Hematopoietic multipotent progenitor cell (in vitro differentiated cells): ENCODE measurements at places on chromosomes 3 and 15.
A peak's percentile ranks its signal among the peaks of the same experiment; 100 is the strongest.

- DNase-seq, result no peak
Measured at GRCh38 chr3:9280451-9281219, 31.2 kb upstream of the SRGAP3 start.

DNA sequence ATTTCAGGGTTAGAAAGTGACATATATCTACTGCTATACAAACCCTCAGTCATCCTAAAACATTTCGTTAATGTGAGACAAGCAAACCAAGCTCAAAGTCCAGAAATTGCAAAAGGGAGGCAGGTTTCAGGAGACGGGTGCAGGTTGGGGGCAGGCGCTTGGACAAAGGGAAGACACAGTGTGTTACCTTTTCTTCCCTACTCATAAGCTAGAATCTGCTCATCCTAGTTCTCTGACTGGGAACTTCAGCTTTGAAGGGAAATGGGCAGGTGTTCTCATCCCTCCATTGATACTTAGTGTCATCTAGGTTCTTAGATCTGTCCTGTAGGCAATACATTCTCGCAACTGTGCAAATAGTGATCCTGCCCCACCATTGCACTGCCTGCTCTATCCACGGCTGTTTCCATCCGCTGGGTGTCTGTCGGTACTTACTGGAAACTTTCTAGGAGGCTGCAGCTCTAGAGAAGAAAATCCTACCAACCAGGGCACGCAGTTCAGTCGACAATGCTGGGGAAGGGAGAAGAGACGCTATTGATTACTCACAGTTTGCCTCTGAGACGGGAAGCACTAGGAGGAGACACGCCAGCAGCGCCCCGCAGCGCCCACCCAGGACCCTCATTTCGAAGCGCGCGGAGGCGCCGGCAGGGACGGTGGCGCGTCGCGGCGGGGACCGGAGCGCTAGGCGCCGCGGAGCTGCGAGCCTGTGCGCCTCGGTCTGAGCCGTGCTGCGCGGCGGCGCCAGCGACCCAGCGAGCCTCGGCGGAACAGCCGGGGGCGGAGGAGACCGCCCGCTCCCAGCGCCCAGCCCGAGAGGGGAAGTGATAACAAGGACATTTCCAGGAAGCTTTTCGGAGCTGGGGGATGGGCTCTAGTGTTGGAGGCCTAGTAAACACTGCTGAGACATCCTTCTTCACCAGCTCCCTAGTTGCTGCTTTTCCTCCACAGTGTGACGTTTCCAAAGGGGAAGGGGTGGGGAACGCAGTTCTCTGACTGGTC is at the start of gene PROS1:
TSS of gene PROS1 (minus strand) at position 766 of the 996 bp plus-strand sequence. CDS start at position 619, 147 bp downstream.
- DNase-seq, result peak; percentile 19

- DNase-seq, result no peak
Measured at GRCh38 chr3:57706462-57706861, 13.6 kb upstream of the DENND6A start.

- no peak for DNase-seq
Measured at GRCh38 chr3:122215592-122216298, 32.3 kb downstream of the CASR start.

- no peak for DNase-seq
Measured at GRCh38 chr15:62928242-62928999, 114.1 kb upstream of the TPM1 start.

- no peak for DNase-seq
Measured at GRCh38 chr15:72147418-72147817, 29.2 kb downstream of the SENP8 start.

DNA sequence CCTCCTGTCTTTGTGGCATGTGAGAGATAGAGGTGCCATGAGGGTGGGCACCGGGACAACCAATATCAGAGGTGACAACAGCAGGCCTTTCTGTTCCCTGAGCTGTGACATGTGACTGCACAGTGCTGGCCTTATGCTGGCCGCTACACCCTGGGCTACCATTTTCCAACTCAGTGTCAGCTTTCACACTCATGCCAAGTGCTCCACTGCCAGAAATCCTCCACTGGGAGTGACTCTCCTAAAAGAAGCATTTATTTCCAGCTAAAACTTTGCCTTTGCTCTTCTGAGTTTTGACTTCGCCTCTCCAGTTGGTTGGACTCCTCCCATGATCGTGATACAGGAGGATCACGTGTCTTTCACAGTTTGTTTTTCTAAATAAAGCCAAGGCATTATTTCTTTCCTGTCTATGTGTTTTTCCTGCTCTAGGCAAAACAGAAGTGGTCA is 31.4 kb downstream of the CA12 start:
- DNase-seq, result no peak

GRCh38 chr3:169657351-169658124 is 6.0 kb downstream of the MECOM start:
- no peak for DNase-seq

DNA sequence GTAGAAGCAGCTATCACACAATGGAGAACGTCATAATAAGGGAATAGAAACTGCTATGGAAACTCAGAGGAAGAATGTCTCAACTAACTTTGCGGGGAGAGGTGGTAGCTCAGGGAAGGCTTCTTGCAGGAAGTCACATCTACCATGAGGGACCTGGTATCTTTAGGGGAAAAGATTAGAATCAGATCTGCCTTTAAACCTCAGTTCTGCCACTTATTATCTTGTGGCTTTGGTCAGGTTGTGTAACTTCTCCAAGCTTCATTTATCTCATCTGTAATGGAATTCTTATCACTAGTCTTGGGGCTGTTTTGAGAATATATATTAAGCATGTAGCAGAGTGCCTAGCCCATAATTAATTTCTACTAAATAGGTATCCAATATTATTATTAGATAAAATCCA is 46.4 kb upstream of the PRICKLE2 start:
- DNase-seq, result no peak

DNA sequence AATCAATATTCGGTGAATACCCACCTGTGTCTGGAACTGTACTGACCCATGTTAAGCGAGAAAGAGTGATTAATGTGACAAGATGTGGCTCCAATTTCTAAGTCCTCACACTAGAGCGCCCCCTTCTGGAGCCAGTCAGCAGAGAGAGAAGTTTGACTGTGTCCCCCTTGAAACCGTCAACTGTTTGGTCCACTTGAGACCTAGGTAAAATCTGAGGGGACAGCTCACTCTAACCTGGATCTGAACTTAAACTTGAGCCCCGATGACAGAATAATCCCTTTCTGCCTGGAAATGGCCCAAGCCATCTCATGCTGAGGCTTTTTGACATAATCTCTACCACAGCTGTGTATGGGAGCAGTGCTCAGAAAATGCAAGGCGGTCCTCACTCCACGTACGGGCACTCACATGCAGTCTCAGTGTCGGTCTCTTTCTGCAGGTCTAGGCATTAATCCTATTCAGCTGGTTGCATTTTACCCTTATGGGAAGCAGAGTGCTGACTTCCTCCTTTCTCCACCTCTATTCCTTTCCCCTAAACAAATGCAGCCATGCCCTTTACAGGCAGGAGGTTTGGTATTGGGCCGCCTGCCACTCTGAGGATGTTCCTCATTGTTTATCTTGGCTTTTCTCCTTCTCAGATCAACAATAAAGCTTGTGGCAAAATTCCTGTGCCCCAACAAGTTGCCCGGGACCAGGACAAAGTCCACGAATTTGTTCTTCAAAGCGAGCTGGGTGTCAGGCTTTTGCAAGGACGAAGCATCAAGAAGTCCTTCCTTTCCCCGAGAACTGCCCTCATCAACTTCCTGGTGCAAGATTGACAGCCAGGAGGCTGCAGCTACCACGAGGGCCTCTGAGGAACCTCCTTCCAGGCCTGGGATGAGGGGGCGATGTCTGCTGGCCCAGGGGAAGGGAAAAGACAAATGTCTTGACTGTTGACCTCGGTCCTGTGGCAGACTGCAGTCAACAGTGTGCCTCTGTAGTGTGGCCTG is 47.5 kb upstream of the LIMD1 start:
- no peak for DNase-seq

DNA sequence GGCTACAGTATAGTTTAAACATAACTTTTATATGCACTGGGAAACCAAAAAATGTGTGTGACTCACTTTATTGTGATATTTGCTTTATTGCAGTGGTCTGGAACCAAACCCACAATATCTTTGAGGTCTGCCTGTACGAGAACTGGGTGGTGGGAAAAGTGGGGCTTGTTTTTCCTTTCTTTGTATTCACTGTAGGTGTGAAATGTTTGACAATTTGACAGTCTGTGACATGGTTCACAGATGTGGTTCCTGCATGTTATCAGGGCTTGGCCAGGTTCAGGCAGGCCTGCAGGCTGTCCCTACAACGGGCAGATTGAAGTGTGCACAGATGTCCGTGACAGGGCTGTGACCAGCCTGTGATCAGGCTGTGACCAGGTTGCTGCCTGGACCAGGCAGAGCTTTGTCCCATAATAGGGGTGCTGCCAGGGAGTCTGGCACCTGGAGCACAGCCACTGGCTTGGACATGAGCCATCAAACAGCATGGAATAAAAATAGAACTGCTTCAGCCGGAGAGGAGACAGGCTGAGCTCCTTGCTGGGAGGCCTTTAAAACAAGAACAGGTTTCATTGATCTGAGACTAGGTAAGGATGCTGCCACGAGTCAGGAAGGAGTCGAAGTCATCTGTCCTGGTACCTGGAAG is 61.0 kb downstream of the KLF13 start:
- DNase-seq, result peak; percentile 33

DNA sequence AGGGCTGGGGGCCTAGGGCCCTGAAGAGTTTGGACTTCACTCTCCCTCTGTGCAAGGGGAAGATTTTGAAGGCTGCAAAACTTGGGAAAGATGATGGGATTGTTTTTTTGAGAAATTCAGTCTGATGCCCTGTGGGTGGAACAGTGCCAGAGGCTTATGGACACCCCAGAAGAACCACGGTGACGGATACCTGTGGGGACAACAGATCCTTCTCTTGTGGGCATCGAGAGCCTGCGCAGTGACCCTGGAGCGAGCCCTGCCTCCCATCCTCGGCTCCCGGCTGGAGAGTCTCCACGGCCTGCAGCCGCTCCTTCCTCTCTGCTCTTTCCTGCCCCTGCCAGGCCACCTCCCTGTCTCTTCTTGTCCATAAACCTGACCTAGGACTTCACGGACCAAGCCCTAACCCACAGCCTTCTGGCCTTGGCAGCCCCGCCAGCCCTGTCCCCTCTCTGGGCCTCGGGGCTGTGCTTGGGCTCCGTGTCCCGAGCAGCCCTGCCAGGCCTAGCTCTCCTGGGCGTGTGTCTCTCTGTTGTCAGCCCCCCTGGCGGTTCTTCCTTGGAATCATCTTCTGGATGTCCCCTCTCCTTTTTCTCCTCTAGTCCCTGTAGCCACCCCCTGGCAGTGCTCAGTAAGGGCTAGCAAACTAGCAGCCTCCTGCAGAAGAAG is 98.4 kb downstream of the VGLL4 start:
- DNase-seq, result no peak

GRCh38 chr15:63892794-63893441 is 59.2 kb upstream of the HERC1 start:
- DNase-seq, result peak; percentile 83

DNA sequence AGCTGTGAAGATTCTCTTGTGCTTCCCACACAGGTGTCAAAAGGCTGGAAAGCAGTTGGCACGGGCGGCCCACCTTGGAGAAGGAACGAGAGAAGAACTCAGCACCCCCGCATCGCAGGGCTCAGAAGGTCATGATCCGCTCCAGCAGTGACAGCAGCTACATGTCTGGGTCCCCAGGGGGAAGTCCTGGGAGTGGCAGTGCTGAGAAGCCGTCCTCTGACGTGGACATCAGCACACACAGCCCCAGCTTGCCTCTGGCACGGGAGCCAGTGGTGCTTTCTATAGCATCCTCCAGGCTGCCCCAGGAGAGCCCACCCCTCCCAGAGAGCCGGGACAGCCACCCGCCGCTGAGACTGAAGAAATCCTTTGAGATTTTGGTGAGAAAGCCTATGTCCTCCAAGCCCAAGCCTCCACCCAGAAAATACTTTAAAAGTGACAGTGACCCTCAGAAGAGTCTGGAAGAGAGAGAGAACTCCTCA is 31.4 kb downstream of the STARD5 start:
- DNase-seq, result no peak

- DNase-seq, result no peak
Measured at GRCh38 chr15:55402707-55403106, 5.5 kb downstream of the CCPG1 start.

DNA sequence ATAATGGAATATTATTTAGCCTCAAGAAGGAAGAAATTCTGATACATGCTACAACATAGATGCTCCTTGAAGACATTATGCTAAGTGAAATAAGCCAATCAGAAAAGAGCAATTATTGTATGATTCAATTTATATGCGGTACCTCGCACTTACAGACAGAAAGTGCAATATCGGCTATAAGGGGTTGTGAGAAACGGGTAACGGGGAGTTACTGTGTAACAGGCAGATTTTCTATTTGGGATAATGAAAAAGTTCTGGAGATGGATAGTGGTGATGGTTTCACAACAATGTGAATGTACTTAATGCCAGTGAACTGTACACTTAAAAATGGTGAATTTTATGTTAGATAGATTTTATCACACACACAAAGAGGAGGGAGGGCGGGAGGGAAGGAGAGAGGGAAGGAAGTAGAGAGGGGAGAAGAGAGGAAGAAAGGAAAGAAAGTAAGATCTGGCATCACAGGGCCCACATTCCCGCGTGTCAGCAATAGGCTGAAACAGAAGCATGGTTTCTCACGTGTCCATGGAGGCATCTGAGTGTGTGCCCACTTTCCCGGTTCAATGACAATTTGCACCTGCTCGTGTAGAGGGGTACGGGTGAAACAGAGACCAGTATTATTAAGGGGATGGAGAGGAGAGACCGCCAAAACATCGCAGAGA is 700 bp upstream of the BLM start:
- DNase-seq, result no peak

DNA sequence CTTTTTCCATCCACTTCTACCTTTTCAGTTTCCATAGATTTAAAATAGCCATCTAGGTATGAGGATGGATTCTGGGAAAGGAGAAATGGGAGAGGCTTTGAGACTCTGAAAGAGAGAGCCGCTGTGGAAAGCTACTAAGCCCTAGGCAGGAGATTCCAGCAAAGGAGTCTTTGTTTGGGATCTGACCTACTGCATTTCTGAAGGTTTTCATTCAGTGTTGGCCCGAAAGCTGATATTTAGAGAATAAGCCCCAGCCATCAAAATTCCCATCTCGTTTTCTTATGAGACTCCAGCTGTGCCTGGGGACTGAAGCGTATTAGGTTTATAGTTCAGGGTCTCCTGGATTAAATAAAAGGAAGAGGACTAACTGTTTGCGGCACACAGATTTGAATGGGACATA is 19.5 kb downstream of the LIPH start:
- DNase-seq, result no peak

DNA sequence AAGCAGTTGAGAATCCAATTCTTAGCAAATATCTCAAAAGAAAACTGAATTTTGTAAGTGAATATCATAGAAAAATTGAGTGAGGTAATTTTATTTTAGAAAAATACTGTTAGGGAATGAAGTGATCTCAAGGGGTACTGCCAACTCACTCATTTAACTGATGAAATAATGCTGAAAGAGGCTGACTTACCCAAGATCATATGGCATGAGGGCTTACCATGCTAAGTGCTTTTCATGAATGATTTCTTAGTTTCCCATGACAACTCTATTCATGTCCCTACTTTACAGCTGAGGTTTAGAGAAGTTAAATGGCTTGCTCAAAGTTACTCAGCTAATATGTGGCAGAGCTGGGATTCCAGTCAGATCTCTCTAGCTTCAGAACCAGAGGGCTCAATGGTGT is 30.6 kb downstream of the CCDC14 start:
- DNase-seq, result no peak

- peak; percentile 25 for DNase-seq
Measured at GRCh38 chr15:64858021-64858575, 16.4 kb downstream of the PLEKHO2 start.

- no peak for DNase-seq
Measured at GRCh38 chr3:15924914-15925313, 127.1 kb upstream of the ANKRD28 start.

- no peak for DNase-seq
Measured at GRCh38 chr15:60457985-60458384, 21.0 kb downstream of the ICE2 start.
